NCI-H1417 (cell line): ENCODE measurements at places on chromosomes 3 and 15.

GRCh38 chr3:58256061-58256460 is 18.5 kb downstream of the ABHD6 start:
- no peak for DNase-seq

GRCh38 chr3:100650651-100651619 is 41.5 kb downstream of the ADGRG7 start:
- no peak for DNase-seq

DNA sequence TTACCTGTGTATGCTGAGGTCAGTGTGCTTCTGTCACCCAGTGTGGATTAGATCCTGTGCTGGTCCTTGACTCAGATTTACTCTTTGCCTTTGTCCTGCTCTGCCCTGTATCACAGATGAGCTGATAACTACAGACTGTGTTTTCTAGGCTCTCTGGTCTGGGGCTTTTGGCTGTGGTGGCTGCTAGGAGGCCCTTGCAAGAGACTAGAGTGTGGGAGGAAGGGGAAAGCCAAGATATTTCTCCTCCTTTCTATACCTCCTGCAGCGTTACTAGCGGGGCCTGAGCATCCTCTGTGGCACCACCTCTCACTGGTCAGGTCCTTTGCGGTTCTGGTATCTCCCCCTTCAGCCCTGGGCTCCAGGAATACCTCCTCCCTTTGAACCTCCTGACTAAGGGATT is 282.3 kb upstream of the TBC1D5 start:
- DNase-seq, result no peak

GRCh38 chr3:55013145-55013925 is 85.5 kb upstream of the LRTM1 start:
- no peak for DNase-seq

DNA sequence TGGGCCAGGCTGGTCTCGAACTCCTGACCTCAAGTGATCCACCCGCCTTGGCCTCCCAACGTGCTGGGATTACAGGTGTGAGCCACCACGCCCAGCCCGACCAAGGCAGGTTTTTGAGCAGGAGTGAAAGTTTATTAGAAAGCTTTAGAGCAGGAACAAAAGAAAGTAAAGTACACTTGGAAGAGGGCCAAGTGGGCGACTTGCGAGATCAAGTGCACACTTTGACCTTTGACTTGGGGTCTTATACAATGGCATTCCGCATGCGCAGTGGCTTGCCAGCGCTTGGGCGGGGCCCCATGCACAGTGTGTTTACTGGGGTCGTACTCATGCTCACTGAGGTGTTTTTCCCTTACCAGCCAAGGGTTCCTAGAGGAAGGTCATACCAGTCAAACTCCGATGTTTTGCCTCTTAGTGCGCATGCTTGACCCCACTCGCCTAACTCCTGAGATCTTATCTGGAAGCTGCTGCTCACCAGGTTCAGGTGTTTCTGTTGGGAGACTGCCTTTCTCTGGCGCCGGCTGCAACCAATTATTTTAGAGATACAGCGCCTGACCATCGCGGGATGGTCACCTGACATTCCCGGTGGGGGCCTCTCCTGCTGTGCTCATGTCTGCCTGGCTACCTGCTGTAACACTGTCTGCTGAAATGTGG is 46.9 kb upstream of the FLNB start:
- DNase-seq, result no peak

- no peak for DNase-seq
Observed at GRCh38 chr15:66805202-66805885, 103.3 kb downstream of the SMAD6 start.

DNA sequence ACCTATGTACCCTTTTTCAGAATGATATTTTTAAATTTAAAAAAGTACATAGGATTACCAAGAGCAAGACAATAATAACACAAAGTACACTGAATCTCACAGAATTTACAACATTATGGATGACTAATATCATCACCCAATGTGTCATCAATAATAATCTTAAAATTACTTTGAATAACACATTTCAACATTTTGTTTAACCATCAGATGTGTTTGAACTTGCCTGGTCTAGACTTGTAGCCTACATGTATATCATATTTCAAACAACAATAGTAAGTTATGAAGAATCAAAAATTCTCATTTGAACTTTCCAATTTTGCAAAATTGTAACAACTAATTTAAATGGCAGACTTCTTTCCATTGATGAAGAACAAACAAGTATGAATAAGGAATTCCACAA is 15.1 kb downstream of the LRRC3B start:
- no peak for DNase-seq

DNA sequence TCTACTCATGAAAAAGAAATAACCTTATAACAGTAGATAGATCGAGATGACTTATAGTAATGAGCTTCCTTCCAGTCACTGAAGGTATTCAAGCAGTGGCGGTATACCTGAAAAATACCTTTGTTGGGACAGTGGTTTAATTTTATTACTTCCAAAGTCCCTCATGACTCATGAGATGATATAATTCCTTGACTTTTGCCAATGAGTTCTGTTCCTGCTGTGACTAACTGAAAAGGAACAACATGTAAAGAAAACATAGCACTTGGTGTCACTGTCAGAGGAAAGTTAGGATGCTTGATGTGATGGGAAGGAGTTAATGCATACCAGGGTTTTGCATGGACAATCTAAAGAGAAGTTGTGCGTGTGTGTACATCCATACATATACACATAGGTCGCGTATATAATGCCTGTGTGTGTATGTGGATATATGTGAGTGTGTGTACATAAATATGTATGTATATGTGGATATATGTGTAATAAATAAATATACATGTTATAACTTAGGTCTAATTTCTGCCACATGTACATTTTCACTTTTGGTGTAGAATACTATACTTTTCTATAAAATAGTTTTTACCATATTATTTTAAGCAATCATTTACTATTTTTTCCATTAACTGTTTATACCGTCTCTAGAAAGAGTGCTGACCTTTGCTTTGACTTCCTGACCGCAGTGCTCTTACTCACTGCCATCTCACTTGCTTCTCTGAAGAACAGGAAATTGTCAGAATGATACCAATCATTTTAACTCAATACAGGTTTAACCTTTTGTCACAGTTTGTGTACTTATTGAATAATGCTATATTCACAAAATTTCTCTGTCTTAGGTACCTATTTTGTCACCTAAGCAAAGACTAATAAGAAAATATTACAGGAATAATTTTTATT is 12.6 kb upstream of the PAK2 start:
- DNase-seq, result no peak

GRCh38 chr15:55916666-55917409 is 76.6 kb downstream of the NEDD4 start:
- no peak for DNase-seq

DNA sequence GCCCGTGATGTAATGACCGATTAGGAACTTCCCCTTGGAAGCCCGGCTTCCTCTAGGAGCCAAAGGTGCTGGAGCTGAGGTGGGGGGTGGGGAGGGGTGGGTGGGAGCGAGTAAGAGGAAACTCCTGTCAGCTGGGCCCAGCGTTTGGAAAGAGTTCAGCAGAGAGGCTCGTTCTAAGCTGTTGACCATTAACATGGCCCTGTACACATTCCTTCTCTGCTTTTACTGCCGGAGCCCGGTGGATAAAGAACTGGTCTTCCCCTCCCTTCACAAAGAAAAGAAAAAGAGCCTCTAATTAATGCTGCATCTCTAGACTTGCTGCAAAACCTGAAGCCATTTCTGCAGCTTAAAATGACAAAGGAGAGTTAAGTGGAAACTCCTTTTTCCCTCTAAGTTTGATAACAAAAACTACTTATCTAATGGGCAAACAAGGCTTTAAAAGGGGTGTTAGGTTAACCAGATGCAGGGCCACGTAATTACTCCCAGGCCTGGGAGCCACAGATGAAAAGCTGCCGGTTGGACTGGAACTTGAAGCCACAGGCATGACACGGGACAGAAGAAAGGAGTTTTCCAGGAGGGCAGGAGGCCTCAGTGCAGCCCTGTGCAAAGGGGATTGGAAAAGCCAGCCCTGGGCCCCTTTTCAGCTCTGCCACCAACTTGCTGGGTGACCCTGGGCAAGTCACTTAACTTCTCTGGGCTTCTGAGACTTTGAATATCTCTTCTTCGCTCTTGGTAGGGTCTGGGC is 71.3 kb downstream of the SMAD6 start:
- DNase-seq, result no peak

GRCh38 chr15:27589260-27589659 is 509.9 kb downstream of the OCA2 start:
- peak; percentile 21 for DNase-seq

GRCh38 chr3:124964387-124964786 is 29.8 kb upstream of the MUC13 start:
- no peak for DNase-seq

DNA sequence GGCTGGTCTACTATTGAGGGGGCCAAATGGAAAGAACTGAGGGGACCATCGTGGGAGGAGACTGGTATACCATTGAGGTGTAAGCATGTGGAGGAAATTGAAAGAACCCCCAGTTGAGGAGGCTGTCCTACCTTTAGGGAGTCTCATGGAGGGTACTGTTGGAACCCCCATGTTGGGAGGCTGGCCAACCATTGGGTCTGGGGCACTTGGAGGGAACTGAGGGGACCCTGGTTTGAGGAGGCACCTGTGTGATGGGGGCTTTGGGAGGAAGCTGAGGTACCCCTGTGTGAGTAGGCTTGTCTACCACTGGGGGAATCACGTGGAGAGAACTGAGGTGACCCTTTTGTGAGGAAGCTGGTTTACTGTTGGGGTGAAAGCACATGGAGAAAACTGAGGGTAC is 157.5 kb downstream of the FBLN2 start:
- no peak for DNase-seq

DNA sequence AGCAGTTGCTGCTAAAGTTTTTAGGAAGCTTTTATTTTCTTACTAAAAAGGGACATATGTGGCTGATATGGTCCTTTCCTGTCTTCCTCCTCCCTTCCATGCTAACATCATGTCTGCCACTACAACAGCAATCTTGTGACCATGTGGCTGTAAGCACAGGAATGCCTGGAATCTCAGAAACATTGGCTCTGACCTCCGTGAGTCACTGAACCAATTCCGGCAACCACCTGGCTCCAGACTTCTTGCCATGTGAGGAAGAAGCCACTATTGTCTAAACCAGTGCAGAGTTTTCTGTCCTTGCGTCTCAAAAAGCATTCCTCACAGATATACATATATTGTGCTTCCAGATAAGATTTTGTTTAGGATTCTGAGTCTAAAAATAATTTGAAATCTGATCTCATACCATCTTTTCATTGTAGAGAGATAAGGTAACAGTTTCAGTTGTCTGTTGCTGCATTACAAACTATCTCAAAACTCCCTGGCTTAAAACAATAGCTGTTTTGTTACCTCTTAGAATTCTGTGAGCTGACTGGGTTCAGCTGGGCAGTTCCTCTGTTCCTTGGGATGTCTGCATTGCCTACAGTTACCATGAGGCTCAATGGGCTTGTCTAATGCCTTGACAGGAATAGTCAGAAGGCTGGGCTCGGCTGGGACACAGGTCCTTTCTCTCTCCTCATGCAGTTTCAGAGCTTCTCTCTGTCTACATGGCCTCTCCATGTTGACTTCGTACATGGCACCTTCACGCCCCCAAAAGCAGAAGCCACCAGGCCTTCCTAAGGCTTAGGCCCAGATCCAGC is 77.3 kb upstream of the MAGI1 start:
- DNase-seq, result no peak

DNA sequence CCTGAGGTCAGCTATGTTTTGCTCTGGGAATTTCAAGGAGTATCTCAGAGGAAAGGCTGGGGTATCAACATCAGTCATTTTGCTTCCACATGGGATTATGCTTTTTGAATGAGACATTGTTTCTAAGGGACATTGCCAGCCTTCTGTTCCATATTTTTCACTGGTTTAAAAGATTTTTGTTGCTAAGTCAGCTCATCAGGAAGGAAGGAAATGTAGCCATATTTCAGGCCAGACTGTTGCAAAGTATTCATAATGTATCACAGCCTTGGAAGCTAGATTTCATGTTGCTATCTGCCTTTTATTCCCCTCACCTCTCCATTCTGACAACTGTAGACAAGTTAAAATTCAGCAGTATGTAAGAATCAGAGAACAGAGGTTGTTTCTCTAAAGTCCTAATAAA is 61.0 kb upstream of the CHRM5 start:
- no peak for DNase-seq

- DNase-seq, result no peak
Observed at GRCh38 chr15:58015565-58015964, 49.9 kb downstream of the ALDH1A2 start.

DNA sequence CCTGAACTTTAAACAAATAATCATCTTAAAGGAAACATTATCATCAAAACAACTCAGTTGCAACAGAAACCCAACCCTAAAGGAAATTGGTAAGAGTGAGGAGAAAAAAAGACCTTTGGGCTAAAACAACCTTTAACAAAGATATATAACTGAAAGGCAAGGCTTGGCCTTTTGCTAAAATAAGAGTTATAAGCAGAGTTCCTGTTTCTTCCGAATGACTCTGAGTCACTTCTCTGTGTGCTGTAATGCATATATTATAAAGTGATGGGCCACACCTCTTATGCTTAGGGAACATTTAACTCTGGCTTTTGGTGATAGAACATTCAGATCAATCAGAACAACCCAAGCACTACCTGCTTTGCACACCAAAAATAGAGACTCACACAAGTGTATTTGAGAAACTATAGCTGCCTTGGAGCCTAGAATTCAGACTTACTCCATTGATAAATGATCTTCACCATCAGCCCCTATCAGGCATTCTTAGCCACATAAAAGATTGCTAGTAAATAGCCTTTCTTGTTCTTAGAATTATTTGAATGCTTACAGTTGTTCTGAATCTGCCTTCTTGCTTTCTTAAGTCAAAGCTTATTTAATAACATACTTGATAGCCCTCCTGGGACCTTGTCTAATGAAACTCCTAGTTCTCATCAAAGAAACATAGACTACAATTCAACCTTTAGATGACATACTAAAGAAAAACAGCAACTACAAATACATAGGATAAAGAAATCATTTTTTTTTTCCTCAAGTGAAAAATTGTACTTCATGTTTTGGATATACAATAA is 294.2 kb upstream of the SEMA6D start:
- DNase-seq, result no peak

DNA sequence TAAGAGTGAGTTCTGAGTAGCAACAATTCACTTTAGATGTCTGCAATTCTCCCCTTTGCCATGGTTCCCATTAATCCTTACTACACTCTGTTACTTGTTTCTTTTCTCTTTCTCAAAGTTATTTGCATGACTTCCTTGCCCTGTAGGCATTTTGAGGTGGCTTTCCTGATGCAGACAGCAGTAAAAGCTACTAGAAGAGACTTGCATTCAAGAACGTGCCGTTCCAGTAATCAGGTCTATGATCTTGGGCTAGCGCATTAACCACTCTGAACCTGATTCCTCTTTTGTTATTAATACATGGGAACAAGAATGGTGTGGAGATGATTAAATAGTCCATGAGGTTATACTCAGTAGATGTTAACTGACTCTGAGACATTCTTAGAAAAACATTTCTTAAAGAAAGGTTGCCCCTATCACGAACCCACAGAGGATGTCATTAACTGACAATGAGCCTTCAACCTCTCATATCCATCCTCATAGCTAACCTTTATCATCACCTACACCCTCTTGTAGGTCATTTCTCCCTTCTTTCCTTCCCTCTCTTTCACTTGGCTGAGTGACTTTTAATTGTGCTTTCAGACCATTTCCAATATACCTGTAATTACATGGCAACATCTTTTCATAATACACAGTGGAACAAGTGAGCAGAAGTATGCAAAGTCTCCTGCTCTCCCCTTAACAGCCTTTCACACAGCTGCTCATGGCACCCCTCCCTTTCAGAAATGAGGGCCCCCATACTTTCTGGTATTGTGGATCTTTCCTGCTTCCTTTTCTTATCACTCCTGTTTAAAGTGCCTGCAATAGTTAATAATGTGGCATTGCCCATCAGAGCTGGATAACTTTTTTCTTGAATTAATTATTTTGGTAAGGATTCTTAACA is 175.9 kb downstream of the CHST2 start:
- no peak for DNase-seq
